ENCODE measurements at places on chromosomes 4 and X.

GRCh38 chr4:68062501-68062900 lies 67.2 kb downstream of the TMPRSS11F start:
- DNase-seq, result no peak

DNA sequence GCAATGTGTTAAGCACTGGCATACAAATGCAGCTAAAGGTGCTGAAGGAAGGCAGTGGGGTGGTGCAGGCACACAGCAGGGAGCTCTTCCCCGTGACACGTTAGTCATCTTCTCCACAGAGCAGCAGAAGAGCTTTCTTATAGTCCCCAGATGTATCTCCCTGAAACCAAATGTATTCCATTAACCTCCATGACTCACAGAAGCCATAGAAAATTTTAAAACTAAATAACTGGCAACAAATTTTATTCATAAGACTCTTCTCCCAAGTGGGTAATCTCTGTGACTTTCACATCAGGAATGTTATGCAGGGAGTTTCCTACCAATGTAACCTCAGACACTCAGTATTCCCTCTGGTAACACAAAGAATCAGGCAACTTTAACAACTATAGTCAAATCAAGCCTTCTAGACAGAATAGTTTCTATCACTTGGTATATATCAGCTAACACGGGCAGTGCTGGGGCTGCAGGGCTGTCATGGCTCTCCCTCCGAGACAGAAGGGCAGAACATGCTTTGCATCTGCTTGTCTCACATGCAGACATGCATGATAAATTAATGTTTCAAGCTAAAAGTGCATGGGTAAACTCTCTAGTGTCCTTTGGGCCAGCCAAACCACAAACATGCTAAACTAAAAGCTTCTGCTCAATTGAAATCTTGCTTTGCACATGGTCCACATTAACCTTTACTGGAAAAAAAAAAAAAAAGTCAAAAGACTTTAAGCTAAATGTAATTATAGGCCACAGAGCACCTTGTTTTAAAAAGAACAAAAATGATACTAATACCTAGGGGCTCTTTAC lies 28.2 kb downstream of the ANXA5 start:
- no peak for DNase-seq

DNA sequence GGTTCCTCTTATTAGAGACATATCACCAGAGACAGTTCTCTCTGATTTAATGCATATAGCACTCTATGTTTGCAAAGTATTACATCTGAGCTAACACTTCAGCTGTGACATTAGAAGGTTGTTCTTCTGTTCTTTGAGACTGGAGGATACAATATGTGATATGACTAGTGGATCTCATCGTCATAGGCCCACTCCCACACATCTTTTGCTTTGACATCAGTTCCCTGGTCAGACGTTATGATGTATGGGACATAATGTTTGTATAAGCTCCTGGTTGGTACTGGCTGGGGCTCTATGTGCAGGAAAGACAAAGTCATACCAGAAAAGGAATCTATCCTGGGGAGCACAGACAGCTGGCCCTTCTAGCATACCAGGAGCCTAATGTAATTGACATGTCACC lies 57.7 kb upstream of the MAML3 start:
- DNase-seq, result no peak

- no peak for DNase-seq
These were observed 200.7 kb upstream of the IL15 start for GRCh38 chr4:141435446-141436225.

DNA sequence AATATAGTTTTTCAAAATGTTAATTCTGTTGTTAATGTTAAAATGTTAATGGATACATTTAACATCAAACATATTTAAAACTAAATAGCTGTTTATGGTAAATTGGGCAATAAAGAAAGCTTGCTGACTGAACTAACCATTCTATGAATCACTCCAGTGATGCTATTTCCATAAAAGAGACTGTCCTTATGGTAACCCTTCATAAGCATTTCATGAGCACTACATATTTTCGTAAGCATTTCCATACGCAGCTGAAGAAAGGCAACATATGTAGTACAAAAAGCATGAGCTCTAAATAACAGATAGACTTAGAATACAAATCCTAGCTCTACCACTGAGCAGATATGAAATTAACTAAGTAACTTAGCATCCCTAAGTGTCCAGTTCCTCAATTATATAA lies 188.9 kb downstream of the COL25A1 start:
- no peak for DNase-seq

DNA sequence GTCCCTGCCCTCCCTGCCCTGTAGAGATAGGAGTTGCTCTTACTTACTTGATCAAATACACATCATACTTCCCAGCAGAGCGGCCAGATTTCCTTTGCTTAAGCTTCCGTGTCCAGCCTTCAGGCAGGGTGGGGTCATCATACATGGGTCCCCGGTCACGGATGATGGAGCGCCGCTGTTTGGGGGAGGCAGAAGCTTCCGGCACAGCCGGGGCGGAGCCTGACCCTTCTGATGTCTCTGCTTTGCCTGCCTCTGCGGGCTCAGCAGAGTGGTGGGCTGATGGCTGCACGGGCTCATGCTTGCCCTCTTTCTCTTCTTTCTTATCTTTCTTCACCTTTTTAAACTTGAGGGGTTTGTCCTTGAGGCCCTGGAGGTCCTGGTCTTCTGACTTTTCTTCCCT lies 12.5 kb upstream of the IRAK1 start:
- DNase-seq, result no peak

- DNase-seq, result no peak
These were observed 41.4 kb downstream of the ARHGEF9 start for GRCh38 chrX:63743596-63743995.

GRCh38 chrX:20571611-20572010 lies 304.9 kb upstream of the RPS6KA3 start:
- DNase-seq, result no peak

- DNase-seq, result no peak
These were observed 7.4 kb upstream of the HDAC6 start for GRCh38 chrX:48794340-48794910.

- DNase-seq, result no peak
These were observed 135.1 kb downstream of the RAPGEF2 start for GRCh38 chr4:159237975-159238374.

DNA sequence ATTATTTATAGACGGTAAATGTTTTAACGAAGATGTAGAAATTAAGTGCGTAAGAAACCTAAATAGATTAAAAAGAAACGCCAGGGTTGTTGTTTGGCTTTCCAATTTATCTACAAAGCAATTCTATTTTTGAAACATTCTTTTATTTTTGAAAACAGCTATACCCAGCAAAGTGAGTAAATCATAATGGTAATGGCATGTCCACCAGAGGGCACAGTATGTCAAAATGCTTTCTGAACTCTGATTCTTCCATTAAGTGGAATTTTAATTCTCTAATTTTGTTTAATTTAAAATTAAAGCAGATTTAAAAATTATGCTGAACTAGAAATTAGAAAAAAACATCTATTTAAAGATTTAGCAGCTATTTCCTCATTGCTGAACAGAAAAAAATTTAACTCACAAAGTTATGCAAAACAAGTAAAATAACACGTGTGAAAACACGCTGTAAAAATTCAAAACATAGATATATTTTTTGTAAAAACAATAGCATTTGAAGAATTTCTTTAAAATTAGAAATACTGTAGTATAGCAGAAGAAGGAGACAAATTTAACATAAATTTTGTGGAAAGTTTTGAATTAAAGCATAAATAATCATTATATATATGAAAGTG lies 26.5 kb downstream of the RASSF6 start:
- DNase-seq, result peak; percentile 39

GRCh38 chrX:106626789-106627188 lies 15.0 kb downstream of the RADX start:
- no peak for DNase-seq

DNA sequence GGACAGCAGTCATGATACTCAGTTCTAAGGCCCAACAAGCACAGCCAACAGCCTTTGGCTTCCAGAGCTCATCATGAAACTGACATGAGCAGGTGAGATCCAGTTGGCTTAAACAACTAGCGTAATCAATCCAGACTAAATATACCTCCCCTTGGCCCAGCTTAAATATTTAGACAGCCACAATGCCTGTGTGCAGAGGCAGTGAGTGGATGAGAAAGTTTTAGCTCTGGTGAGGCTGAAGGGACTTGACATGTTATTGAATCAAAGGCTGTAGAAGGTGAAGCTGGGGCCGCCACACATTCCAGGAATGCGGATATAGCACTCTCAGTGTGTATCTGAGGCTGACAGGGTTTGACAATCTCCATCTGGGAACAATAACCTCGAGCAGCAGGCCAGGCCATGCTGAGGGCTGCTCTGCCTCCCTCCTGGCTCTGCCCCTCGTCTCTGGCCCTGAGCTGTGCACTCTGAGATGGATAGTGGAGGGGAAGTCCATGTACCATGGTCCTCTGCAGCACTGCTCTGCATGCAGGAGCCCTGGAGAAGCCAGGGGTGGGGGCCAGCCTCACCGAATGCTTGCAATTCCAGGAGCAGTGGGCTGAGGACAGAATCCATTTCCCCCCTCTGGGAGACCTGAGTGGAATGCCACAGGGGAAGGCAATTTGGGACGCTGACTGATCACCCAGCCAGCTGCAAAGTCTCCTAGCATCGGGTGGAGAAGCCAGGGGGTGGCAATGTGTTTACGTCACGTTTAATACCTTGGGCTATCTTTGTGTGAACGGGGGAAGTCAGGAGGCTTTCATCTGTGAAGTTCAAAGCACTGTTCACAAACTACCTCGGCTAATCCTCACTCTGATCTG lies 37.3 kb upstream of the RASL11B start:
- DNase-seq, result no peak

- no peak for DNase-seq
These were observed 23.6 kb upstream of the SMPX start for GRCh38 chrX:21781525-21781924.

GRCh38 chr4:37043342-37043741 lies 201.2 kb upstream of the NWD2 start:
- DNase-seq, result no peak

- no peak for DNase-seq
These were observed 218.7 kb downstream of the NWD2 start for GRCh38 chr4:37463033-37463856.

- DNase-seq, result no peak
These were observed 334.0 kb upstream of the NDST3 start for GRCh38 chr4:117700111-117700892.

DNA sequence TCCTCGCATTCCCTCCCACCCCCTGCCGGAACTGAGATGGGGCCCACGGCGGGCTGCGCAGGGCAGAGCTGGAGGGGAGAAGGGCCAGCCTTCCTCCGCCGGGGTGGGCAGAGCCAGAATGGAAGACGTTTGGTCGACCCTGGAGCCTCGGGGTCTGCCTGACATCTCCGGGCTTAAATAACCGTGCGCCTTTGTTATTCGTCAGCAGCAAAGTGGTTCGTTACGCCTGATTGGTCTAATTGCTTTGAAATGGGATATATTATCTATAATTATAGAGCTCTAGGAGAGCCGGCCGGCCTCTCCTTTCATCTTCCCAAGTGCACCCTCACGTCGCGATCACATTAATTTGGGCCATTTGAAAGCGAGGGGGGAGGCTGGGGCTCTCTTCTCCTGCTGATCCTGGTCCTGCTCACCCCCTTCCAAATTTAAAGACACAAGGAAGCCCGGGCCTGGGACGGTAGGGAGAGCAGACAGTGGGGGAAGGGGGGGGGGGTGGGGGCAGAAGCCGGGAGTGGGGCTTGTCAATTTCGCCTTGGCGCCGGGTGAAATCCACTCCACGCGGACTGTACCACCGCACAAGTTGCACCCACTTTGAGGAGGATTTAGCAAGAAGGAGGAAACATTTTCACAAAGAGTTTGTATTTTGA lies 4.7 kb upstream of the MSX1 start:
- DNase-seq, result no peak

- no peak for DNase-seq
These were observed 46.6 kb downstream of the CD40LG start for GRCh38 chrX:136694431-136695087.

DNA sequence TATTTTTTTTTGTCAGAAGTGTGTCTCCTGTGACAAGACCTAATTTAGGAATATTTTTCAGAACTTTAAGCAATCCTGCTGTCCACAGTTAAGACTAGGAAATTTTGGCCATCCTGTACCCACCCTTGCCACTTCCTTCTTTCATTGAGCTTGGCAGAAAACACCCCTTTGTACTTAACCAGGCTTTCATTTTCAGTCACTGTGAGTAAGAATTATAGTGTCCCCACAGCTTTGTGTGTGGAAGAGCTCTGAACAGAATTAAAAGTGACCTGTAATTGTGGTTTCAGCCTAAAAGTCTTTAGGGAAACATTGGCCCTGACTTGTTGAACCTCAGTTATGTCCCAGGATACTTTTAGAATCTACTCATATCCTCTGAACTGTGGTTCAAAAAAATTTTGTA lies 153.7 kb upstream of the BMP3 start:
- DNase-seq, result no peak

- no peak for DNase-seq
These were observed 586.5 kb upstream of the TENM3 start for GRCh38 chr4:181656748-181657147.

GRCh38 chr4:66577922-66578321 lies 907.6 kb upstream of the EPHA5 start:
- DNase-seq, result no peak

DNA sequence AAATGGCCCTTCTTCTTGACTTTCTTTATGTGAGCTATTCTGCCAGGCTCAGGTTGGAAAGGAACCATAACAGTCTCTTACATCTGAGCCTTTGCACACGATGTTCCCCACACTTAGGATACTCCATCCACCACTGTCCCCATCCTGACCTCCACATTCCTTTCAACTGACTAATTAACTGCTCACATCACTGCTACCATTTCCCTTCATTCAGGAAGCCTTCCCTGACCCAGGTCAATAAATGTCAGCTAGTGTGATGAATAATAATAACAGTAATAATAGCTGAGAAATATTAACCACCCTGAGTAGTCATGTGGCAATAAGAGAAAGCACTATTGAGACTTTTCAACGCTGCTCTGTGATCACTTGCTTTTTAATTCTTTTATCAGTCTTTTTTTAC lies 291.7 kb downstream of the KCNIP4 start:
- no peak for DNase-seq

DNA sequence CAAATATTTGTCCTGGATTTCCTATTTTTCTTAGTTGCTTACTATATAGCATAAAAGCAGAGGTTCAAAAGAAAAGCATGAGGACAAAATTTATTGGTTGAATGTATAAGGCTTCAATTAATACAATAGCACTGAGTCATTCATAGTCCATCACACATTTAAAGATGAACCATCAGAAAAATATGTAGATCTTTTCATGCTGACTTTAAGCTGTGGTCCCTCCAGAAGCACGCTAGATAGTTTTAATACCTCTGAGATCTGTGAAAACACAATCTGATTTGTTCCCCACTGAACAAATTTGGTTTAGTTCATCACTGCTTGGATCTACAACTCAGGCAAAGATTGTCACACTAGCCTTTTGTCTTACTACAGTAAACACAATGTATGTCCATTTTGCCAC lies 377.2 kb upstream of the ANXA10 start:
- DNase-seq, result no peak

- DNase-seq, result no peak
These were observed 442 bp upstream of the MCUB start for GRCh38 chr4:109559625-109559982.

DNA sequence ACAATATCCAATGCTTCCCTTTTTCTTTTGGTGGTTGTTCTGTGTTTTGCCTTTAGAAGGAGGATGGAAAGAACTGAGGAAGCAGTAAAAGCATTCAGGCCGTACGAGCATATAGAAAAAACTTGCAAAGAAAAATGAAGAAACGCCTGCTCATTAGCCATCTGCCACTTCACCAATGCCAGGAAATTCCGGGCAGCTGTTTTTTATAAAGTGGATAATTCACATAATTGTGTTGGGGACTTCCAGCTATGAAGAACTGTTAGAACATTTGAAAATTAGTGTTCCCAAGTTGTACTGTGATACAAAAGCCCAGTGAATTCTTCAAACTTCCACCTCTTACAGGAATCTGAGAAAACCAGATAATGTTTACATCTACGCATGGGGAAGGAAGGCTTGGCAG lies 11.7 kb downstream of the RELL1 start:
- no peak for DNase-seq

- DNase-seq, result no peak
These were observed 13.7 kb upstream of the GRXCR1 start for GRCh38 chr4:42878863-42879262.
